Progenitor cell of endocrine pancreas (in vitro differentiated cells): ENCODE measurements at places on chromosomes 6 and 20.

- no peak for DNase-seq
Observed at GRCh38 chr20:21302664-21303060, 469 bp upstream of the XRN2 start.

- DNase-seq, result no peak
Observed at GRCh38 chr20:57546956-57547649, 13.8 kb upstream of the PCK1 start.

GRCh38 chr6:25172819-25173218 lies 106.4 kb upstream of the CARMIL1 start:
- DNase-seq, result no peak

DNA sequence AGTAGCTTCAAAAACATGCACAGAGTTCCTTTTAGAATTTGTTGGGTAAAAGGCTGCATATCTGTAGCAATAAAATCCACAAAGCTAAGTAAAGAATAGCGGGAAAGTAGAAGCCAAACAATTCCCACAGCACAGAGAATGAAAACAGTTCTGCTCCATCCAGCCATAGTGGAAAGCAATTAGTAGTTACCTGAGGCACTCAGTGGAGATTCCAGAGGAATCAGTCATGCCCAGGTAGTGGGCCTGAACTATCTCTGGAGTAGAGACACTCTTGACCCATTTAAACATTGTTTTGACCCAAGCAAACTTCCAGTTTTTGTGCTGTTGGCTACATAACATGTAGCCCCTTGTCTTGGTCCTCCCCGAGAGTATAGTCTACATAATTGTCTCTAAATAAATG lies 559.5 kb upstream of the PTCHD4 start:
- no peak for DNase-seq

- no peak for DNase-seq
Observed at GRCh38 chr6:131476362-131476761, 96.7 kb upstream of the ARG1 start.

- DNase-seq, result no peak
Observed at GRCh38 chr6:3135668-3136291, 17.3 kb downstream of the BPHL start.

DNA sequence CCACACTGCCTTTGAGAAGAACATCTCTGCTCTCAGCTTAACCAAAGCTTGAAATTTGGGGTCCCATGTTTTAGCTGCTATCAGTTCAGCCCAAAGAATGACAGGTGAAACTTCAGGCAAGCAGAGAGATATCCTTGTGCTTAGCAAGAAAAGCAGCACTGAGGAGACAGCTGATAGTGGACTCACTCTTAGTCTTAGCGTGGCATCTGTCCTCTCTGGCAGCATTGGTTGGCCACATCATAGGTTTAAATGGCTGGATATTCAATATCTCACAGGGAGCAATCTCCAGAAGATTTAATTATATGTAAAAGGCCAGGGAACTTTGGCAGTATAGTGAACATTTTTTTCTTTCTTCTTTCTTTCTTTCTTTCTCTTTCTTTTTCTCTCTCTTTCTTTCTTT lies 131.1 kb upstream of the SGK1 start:
- DNase-seq, result no peak

DNA sequence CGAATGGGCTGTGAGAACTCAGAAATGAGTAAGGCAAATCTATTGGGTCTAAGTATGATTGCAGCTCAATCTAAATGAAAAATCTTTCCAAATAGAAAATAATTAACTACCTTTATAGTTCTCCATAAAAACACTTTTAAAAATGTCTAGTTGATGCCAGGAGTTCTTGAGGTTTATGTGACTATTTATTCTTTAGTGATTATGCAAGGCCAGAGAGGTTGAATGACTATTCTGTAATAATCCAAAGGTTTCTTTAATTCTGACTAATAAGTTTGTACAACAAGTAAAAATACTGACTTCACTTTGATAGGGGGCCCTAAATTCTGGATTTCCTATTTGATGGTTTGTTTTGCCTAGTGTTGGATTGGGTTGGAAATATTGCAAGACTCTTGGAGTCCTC lies 461.2 kb downstream of the EPM2A start:
- DNase-seq, result no peak

DNA sequence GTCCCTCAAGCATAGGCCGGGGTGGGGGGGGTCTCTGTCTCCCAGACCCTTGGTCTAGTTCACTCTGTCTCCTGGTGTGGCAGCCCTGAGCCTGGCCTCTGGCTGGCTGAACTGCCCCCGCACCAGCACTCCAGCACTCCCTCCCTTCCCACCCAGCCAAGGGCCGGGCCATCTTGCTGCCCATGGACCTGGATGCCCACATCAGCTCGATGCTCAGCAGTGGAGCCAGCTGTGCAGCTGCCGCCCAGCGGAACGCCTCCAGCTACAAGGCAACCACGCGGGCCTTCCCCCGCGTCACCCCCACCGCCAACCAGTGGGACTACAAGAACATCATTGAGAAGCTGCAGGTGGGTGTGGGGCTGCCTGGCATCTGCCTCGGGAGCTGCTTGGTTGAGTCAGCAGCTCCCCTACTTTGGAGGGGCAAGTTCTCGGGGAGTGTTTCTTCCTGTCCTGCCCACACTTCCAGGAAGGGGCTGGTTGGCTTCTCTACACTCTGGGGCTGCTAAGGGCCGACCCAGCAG lies 28.4 kb downstream of the UQCC2 start:
- DNase-seq, result no peak

- no peak for DNase-seq
Observed at GRCh38 chr20:49420292-49420691, 62.2 kb downstream of the KCNB1 start.

GRCh38 chr6:113457198-113457597 lies 399.9 kb upstream of the MARCKS start:
- DNase-seq, result no peak

GRCh38 chr6:137678451-137678850 lies 184.3 kb upstream of the OLIG3 start:
- no peak for DNase-seq

GRCh38 chr6:10721850-10722569 lies 860 bp upstream of the TMEM14C start:
- no peak for DNase-seq
